Activated CD8-positive, alpha-beta memory T cell treated with anti-CD3 and anti-CD28 coated beads for 1 hour (primary cell): ENCODE measurements at places on chromosomes 5 and 9.

GRCh38 chr5:85604786-85605185, 1013.0 kb upstream of the COX7C start:
- no peak for DNase-seq

DNA sequence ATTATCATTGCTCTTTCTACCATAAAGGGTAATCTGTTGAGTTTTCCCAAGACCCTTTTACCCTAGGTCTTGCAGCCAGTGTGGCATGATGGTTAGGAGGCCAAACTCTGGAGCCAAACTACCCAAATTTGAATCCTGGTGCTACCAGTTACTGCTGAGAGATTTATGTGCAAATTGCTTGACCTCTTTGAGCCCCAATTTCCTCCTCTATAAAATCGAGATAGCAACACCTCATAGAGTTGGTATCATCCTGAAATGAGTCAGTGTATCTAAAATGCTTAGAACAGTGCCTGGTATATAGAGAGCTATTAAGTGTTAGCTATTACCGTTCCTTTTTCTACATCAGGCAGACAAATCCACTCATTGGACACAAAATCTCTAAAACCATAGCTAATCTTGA, 43.0 kb downstream of the ACTBL2 start:
- no peak for DNase-seq

DNA sequence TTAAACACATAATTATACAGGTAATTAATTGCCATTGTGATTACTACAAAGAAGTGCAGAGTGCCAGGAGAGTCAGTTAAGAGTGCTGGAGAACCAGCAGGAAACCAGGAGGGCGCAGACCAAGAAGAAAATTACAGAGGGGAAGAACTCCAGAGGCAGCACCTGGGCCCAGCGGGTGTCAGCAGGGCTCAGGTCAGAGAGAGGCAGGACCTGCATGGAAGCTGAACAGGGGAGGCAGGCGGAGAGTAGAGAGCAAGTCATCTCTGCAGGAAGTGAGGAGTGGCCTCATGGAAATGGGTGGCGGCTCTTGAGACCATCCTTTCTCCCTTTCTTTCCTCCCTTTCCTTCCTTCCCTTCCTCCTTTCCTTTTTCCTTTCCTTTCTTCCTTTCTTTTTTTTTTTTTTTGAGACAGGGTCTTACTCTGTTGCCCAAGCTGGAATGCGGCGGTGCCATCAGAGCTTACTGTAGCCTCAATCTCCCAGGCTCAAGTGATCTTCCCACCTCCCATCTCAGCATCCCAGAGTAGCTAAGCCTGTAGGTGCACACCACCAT, 4.0 kb upstream of the ZBTB34 start:
- DNase-seq, result no peak

GRCh38 chr5:149285153-149285552, 13.5 kb downstream of the AFAP1L1 start:
- no peak for DNase-seq

GRCh38 chr5:101997235-101997634, 298.8 kb downstream of the SLCO4C1 start:
- DNase-seq, result no peak
